ENCODE measurements at places on chromosomes 7 and 10. TPM values are rescaled to one million over a fixed set of nuclear protein-coding genes. Genes with fewer than 3 reads are reported as not detected.

DNA sequence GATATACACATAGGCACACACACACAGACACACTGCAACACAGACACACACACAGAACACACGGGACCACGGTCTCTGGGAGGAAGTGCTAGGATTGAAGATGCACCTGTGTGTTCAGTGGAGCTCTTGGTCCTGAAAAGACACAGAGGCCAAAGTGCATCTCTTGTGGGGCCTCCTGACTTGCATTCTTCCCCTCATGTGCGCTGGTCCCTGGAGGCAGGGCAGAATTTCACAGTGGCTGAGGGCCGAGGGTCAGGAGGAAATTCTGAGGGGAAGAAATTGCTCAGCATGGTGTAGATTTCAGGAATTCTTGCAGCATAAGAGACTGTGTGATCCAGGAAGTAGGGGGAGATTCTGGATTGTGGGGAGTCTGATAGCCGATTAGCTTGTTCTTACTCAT, 35.9 kb downstream of the WDFY4 start:
- DNase-seq, result no peak

MRPL32 gene
- total RNA-seq, result 86.0 TPM

LRRC4 gene
- 0.07 TPM for total RNA-seq

ANKRD61 gene
- total RNA-seq, result not detected

GRCh38 chr10:46297406-46298204, 10.8 kb downstream of the ANTXRL start:
- DNase-seq, result peak; percentile 46

ACTA2 gene
- total RNA-seq, result 0.60 TPM

DNA sequence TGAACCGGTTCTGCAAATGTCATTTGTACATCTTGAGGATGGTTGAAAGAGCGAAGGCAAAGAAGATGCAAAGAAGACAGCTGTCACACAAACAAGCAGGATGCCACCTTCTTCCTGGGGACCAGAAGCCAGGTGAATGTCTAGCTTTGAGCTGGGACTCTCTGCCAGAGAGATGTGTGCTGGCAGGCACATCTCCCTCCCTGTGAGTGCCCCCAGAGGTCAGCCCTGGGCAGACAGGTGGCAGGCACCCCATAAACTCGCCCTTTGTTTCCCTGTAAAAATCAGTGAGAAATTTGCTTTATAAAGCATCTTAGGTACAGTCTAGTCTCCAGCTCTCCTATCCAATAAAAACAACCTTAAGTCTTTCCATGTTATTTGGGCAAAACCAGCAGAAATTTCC, 2.6 kb upstream of the TCERG1L start:
- DNase-seq, result no peak

DNA sequence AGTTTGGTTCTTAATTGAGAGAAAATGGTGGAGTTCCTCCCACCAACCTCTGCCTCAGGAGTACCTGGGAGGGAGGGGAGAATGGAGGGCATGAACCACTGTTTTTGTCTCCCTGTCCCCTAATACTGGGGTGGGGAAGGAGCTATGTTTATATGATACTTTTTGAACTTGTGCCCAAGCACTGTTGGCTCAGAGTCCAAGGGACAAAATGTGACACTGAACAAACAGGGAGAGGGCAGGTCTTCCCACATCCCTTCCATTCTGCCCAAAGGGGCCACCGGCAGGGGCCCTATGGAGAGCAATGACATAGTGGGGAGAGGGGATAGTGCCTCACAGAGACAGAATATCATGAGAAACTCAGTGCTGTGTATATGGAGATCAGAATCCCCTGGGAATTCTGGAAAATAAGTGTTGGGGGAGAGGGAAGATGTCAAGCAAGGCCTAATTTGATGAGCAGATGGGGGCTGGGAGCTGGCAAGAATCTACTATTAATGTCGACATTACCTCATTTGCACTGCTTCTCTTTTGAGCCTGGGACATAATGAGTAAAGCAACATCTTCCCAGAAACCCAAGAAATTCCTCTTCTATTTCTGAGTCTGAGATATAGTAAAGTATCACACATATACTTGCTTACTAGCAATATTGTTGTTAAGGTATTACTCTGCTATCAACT, 180.6 kb downstream of the CYP26A1 start:
- no peak for DNase-seq

SPAM1 gene
- not detected for total RNA-seq

GRCh38 chr7:129635300-129636029, 23.9 kb downstream of the NRF1 start:
- peak; percentile 83 for DNase-seq

GRCh38 chr7:117087639-117088396, 134.5 kb downstream of the ST7 start:
- no peak for DNase-seq

TUBB8 gene
- not detected for total RNA-seq

Data from K562 (cell line).